ENCODE measurements at places on chromosomes 3 and 15.

- no peak for DNase-seq
These were observed 19.3 kb upstream of the TSC22D2 start for GRCh38 chr3:150388498-150389418.

- DNase-seq = no peak
These were observed 616.1 kb upstream of the ALCAM start for GRCh38 chr3:104750581-104750980.

DNA sequence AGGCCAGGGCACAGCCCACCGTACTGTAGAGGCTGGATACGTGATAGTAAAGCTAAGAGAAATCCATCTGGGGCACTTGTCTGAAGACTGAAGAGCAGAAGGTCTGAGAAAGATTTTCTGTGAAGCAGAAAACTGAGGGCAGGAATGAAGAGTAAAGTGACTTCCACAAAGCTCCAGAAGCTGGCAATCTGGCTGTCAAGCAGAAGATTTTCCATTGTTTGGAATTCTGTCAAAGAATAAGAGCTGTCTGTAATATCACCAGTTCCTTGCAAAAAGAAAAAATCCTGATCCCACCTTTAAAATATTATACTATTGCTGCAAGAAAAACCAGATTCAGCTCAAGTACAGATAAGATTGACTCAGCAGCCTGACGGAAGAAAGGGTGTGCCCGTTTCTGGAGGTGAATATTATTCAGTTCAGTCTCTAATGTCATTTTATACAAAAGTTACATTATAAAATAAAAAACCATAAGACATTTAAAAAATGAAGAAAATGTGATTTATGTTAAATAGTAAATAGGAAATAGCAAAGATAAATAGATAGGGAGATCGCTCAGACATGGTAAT, 550.4 kb upstream of the SGO1 start:
- no peak for DNase-seq

DNA sequence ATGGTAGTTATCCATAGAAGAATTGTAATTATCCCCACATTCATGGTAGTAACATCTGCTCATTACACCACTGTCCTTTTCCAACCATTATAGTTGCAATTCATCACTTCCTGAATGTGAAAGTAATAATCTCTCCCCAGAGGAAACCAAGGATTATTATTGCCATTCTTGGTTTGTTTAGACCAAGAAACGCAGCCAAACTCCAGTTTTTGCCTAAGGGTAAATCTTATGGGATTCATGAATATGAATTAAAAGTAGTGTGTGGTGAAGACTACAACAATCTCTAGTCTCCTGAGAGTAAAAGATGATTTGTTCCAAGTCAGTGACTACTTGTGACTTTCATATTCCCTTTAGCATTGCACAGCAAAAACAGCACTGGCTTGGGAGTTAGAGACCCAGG, 45.7 kb upstream of the ABI3BP start:
- no peak for DNase-seq

Measured in activated CD4-positive, alpha-beta T cell treated with anti-CD3 and anti-CD28 coated beads, Interleukin-2, Interleukin-4, amounts not matched to agents 100 ng/mL and 50 ng/mL, durations not matched to agents 16 hours and 8 hours (primary cell).